Parietal lobe (tissue), 2 donors: ENCODE measurements at places on chromosomes 7 and 10. TPM values are rescaled to one million over a fixed set of nuclear protein-coding genes. Genes with fewer than 3 reads are reported as not detected.

Gene RBP3
- not detected for total RNA-seq

Gene NAT16
- 3.4 TPM for total RNA-seq

Gene ARHGAP21
- 556 TPM for total RNA-seq

Gene GNAI1
- total RNA-seq = 164 TPM
